ENCODE measurements at places on chromosomes 7 and 10.

DNA sequence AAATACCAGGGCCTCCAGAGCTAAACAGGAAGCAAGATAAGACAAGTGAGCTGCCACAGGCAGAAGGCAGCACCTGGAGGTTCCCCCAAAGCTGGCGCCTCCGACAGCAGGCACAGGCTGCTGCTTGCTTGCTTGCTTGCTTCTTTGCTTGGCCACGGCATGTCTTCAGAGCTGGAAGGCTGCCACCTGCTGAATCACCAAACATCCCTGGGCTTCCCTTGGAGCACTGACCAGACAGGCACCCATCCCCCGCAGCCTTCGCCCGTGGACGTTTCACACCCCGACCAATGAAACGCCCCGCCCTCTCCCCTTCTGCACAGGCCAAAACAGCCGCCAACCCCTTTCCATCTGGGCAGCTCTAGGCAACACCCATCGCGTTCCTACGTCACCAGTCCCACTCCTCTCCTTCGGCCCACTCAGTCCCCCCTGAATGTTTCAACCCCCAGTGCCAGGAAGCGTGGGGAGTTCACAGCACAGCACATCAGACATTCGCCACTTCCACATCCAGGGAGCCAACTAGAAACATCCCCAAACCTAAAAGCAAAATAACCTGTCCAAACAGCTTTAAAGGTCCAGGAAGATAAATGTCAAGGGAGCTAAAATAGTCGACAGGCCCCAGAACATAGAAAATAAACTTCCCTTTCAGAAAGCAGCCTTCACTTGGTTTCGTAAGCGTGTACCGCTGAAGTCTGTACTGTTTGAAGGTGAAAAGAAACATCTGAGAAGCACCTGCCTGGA is 1.6 kb downstream of the SGMS1 start:
- peak; percentile 87 for DNase-seq

DNA sequence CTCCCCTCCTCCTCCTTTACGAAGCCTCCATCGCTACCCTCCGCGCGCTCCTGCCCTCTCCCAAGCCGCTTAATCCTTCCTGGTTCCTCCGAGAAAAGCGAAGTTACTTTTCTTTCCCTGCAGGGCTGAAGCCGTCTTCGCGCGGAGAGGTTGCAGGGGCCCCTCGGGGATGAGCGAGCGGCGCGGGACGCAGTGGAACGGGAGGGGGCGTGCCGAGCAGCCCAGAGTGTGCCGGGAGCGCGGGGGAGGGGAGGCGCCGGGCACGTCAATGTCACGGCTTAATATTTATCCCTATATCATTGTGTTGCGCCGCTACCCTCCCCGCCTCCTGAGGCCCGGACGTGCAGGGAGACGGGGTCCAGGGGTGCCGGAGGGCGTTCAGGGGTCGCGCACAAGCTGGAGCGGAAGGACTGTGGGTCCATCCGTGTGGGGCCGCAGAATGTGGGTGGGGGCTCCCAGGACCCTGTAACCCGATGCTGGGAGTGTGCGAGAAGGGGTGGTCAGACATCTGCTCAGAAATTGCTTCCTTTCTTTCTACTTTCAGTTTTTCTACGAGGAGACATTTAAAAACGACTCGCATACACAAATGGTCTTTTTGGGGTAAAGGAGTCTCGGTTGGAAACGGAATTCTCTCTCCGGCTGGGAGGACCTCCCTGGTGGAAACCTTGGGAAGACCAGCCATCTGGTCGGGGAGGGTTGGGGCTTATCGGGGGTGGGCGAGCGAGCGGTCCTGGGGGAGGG is 2.4 kb downstream of the CDK6 start:
- peak; percentile 81 for DNase-seq

GRCh38 chr7:37920849-37921805 is 687 bp downstream of the EPDR1 start:
- DNase-seq, result peak; percentile 76

- DNase-seq, result no peak
Measured at GRCh38 chr7:108128514-108128913, 1.6 kb downstream of the LAMB4 start.

- peak; percentile 31 for DNase-seq
Measured at GRCh38 chr10:62814756-62815380, 1.3 kb downstream of the EGR2 start.

- no peak for DNase-seq
Measured at GRCh38 chr7:92747041-92747835, 89.1 kb downstream of the CDK6 start.

DNA sequence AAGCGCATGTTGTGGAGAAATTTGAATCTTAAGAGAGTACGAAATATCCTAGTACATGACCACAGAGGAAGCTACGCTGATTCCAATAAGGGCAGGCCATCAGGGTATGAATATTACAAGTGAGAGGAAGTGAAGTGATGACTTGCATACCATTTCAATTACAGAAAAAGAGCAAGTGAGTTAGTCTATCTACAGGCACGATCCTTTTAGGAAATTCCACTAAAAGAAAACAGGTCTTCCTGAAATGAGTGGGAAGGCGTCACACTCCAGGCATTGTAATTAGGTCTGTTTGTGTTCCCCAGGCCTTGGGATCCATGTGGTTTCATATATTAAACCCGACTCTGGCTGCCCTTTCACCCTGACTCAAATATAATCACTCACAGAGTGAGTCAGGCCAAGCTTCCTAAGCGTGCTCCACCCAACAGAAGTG is 152.5 kb downstream of the SEMA3A start:
- DNase-seq, result no peak

DNA sequence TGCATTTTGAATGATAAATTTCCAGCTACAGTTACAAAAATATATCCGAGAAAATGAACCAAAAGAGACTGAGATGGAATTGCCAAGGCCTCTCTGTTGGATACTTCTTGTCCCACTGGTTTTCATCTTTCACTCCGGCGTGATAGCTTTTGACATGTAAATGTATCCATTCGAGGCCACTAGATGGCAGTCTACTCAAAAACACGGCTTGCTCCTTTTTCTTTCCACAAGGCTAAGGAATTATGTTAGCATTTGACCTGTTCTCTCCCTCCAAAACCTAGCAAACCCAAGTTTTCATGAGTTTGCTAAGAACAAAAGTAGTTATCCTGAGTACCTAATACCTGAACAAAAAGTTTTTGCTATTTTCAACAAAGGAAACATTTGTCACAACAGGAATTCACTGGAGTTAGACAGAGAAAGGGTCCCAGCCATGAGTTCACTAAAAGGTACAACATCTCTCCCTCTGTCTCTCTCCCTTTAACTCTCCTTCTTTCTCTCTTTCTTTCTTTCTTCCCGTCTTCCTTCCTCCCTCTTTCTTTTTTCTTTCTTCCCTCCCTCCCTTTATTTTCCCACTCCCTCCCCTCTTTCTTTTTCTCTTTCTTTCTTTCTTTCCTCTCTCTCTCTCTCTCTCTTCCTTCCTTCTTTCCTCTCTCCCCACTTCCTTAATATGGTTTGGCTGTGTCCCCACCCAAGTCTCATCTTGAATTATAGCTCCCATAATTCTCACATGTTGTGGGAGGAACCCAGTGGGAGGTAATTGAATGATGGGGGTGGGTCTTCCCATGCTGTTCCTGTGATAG is 207.9 kb upstream of the MYO3A start:
- DNase-seq, result peak; percentile 76

GRCh38 chr10:88045656-88046415 is 182.4 kb downstream of the PTEN start:
- no peak for DNase-seq

DNA sequence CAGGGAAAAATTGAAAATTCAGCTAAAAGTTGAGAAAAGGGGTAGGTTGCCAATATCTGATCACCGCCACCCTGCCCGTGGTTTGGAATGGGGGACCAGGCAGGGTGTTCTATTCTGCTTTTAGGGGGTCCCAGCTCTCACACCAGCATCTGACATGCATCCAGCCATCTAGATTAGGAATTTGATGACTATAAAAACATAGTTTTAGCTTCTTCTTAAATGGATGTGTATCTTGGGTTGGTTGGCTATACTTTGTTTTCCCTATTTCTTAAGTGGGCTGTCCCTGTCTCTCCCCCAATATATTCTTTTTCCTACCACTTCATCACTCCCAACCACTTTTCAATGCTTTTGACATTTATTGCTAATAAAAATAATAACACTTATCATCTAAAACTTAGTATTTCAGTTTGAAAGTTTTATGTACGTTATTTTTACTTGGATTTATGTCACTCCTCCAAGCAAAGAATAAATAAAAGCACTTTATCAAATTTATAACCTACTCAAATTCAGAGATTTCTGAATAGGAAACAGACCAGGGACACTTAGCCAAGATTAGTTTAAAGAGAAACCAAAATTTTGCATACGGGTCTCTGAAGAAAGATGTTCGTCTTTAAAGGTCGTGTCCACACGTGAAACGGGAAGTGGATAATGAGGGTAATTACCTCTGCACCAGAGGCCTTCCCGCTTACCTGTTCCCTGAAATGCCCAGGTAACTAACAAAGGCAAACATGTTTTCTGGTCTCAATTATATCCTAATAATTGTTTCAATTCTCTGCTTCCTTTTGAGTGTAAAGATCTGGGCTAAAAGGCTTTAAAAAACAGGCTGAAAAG is 233.2 kb upstream of the AUTS2 start:
- DNase-seq, result no peak

GRCh38 chr7:42753811-42754363 is 158.0 kb downstream of the C7orf25 start:
- DNase-seq, result no peak

DNA sequence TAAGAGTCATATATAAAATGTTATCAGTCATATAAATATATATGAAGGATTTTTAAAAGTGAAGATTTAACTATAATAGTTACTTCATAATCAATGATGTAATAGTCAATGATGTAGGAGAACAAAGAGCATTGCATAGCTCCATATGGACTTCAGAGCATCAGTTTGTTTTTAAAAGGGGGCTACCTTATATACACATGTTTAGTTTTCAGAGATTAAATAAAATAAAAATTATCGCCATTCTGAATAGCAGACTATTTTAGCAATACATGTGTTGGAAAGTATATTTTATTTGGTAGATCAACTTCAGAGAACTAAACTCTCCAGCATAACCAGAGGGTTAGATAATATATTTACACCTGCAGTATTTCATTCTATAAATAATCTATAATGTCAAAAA is 29.1 kb upstream of the EPC1 start:
- no peak for DNase-seq

GRCh38 chr7:15559416-15559928 is 2.3 kb downstream of the AGMO start:
- peak; percentile 40 for DNase-seq

- no peak for DNase-seq
Measured at GRCh38 chr10:42836096-42836495, 53.5 kb downstream of the BMS1 start.

- no peak for DNase-seq
Measured at GRCh38 chr7:79778786-79779770, 325.6 kb upstream of the MAGI2 start.
